ENCODE measurements at places on chromosomes 3 and 15. TPM values are rescaled to one million over a fixed set of nuclear protein-coding genes. Genes with fewer than 3 reads are reported as not detected.

DNA sequence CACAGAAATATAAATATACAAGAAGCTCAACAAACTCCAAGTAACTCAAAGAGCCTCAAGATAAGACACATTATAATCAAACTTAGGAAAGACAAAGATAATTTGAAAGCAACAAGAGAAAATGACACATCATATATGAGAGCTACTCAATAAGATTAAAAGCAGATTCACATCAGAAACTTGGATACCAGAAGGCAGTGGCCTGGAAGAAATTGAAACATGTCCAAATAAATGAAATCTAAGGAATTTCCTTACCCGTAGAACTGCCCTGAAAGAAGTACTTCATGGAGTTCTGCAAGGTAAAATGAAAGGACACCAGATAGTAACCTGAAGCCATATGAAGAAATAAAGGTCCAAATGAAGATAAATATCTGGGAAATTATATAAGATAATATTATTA is 113.9 kb downstream of the LSAMP start:
- DNase-seq = no peak

The C3orf62 gene
- polyA plus RNA-seq = 14.1 TPM

DNA sequence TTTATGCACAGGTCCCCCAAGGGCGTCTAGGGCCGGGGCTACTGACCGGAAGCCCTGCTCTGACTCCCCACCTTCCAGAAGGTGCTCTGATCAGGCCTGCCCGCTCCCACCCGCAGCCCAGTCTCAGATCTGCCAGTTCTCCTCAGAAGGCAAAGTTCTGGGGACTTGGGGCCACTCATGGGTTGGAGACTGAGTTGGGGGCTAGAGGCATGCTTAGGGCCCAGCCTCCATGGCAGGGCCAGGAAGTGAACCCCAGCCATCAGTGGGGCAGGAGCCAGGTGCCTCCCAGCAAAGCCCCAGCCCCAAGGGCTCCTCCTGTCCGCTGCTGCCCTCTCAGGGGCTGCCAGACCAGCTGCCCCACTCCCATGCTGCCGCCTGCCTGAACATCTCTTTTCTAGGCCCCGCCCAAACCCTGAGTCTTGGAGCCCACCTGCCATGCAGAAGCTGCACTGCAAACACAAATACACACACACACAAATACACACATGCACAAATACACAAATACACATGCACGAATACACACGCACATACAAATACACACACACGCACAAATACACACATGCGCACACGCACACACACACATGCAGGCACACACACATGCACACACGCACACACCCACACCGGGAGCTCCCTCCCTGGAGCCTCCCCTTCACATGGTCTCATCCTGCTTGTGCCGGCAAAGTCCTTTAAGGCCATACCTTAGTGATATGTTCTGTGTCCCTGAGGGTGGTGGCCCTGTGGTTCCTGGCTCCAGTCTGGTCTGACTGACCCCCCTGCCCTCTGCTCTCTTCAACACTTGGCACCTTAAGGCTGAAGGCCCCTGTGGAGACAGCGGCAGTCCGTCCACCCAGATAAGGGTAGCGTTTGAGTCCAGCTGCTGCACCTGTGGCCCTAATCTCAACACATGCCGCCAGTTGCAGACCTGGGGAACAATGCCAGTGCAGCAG is 59.2 kb upstream of the KLF13 start:
- DNase-seq = no peak

- DNase-seq = no peak
These were observed 42.4 kb upstream of the LARS2 start for GRCh38 chr3:45345846-45346580.

The FBXO40 gene
- 0.03 TPM for polyA plus RNA-seq

DNA sequence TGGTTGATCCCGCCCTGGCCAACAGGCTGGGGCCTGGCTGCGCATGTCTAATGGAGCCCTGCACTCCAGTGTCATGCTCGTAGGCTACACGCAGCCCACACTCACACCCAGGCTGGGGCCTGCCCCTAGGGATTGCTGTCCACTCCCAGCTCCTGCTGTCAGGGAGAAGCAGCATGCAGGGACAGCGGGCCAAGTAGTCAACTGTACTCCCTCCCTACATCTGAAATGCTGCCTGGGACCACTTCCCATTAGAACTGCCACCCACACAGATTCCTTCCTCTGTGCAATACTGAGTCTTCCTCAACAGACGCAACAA is 16.1 kb downstream of the ALS2CL start:
- no peak for DNase-seq

The LMAN1L gene
- not detected for polyA plus RNA-seq

- no peak for DNase-seq
These were observed 2.5 kb downstream of the GPR87 start for GRCh38 chr3:151314137-151314536.

The TIMP4 gene
- 0.99 TPM for polyA plus RNA-seq

- DNase-seq = no peak
These were observed 97.3 kb downstream of the ARNT2 start for GRCh38 chr15:80501476-80501875.

- no peak for DNase-seq
These were observed 400.3 kb downstream of the LRTM1 start for GRCh38 chr3:54527521-54527920.

The CHRNA5 gene
- polyA plus RNA-seq = 5.5 TPM

The SPG21 gene
- polyA plus RNA-seq = 115 TPM

- no peak for DNase-seq
These were observed 43.0 kb upstream of the SPATA12 start for GRCh38 chr3:57017459-57017845.

DNA sequence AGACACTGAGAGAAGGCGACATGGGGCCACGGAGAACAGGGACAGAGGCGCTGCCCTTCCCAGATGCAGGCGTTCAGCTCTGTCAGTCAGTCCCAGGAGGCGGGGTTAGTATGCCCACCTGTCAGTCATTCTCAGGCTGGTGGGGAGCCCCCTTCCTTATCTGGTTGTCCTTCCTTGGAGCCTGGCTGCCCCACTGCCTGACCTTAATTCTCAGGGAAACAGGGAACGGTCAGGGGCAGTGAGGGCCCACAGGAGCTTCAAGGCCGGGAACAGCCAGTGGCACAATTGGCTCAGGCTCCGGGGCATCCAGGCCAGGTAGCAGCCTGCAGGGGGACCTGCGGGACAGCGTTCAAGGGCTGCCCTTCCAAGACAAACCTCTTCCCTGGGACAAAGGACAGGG is 133.2 kb downstream of the CHSY1 start:
- no peak for DNase-seq

DNA sequence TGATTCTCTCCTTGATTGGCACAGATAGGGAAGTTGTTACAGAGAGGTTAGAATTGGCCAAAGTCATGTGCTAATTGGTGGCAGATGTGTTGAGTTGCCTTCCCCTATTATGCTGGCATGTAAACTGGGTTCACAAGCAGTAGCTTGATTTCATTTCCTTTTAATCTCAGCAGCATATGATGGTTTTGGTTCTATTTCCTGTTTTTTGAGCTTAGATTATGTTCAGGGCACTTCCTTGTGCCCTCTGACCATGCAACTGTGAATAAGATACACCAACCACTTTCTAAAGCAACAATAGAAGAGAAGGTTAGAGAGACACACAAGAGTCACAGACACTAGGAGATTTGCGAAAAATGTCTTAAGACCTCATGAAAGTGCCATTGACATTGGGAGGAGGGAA is 16.5 kb downstream of the HPS3 start:
- no peak for DNase-seq

The NOX5 gene
- polyA plus RNA-seq = 0.73 TPM

DNA sequence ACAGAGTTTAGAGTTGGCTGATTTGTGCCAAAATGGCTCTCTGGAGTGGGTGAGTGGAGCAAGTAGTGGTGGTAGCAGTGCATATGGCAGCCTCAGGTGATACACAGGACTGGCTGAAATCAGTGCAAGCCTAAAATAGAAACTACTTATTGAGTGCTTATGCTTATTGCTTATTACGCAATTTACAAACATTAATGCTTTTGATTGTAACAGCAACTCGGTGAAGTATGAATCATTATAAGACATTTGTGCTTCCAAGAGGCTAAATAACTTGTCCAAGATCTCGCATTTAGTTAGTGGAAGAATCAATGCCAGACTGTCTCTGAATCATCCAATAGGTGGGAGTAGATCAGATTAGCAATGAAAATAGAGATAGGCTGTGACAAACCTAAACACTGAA is 353.8 kb downstream of the NAALADL2 start:
- no peak for DNase-seq

The GRK7 gene
- 0.13 TPM for polyA plus RNA-seq

The GPR62 gene
- polyA plus RNA-seq = 0.74 TPM

DNA sequence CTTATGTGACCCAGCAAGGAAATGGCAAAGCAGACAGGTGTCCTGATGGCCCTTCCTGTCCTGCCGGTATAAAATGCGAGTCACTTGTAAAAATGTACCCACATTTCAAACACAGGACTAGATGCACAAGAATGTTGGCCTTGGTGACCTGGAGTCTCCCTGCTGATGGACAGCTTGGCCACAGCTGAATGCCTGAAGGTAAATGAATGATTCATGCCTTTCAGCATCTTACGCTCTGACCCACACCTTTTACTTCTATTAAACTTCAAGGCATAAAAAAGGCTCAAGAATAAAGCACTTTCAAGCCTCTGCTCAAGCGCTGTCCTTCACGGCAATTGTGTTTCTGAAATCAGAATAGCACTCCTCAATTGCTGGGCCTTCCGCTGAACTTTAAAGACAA is 228.0 kb upstream of the SLCO3A1 start:
- no peak for DNase-seq

The SCG5 gene
- polyA plus RNA-seq = 26.1 TPM

DNA sequence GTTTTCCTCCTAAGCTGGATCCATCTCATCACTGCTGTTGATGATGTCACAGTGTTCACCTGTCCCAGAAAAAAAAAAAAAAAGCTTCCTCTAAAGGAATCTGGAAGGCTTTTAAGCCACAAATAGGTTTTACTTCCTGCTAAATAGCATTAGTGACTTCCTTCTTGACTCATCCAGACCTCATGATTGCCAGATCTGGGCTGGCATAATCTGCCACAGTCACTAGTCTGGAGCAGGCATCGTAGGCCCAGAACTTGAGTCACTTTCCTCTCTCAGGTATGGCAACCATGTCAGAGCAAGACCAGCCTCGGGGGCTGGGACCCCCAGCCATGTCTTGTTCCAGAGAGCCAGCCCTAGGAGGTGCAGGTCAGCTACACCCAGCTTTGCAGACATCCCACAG is 266.5 kb upstream of the CADM2 start:
- DNase-seq = no peak

DNA sequence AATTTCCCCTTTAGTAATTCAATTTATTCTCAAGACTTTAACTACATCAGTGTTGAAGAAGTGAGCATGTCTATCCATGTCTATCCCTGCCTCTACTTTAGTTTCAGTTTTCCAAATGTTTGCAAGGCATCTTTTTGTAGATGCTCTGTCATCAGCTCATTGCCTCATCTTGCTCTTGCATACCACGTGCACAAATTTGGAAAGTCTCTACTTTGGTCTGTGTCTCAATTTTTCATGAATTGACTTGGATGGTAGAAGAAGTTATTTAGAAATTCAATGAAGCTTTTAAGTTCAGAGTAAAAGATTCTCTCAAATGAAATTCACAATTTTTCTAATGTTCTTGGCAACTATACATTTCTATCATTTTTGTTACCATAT is 55.3 kb downstream of the CLDN1 start:
- no peak for DNase-seq

The SEMA3F gene
- polyA plus RNA-seq = 75.3 TPM

The SEC22C gene
- polyA plus RNA-seq = 47.5 TPM

DNA sequence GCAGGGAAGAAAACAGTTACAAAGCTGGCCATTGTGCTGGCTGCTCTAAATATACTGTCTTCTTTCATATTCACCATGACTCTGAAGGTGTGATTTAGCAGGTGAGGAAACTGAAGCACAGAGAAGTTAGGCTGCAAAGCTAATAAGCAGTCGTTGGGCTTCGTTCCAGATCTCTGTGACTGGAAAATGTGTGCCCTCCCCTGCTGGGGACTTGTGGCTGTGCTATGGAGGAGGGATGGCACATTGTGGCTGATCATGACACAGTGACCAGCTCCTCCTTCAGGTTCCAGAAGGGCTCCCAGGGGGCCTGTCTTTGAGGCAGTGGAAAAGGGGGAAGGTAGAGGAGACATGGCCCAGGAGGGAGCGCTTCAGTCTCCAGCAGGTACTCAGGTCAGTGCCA is 19.2 kb downstream of the PXK start:
- DNase-seq = no peak

- DNase-seq = no peak
These were observed 459.4 kb upstream of the PROK2 start for GRCh38 chr3:72244396-72244795.
